Amniotic stem cell (primary cell): ENCODE measurements at places on chromosomes 16 and 17.

- no peak for DNase-seq
Observed at GRCh38 chr16:4556112-4556511, at the start of gene C16orf96. Gene C16orf96 (plus strand): TSS chr16:4556340. CDS start chr16:4556490, 150 bp downstream.

DNA sequence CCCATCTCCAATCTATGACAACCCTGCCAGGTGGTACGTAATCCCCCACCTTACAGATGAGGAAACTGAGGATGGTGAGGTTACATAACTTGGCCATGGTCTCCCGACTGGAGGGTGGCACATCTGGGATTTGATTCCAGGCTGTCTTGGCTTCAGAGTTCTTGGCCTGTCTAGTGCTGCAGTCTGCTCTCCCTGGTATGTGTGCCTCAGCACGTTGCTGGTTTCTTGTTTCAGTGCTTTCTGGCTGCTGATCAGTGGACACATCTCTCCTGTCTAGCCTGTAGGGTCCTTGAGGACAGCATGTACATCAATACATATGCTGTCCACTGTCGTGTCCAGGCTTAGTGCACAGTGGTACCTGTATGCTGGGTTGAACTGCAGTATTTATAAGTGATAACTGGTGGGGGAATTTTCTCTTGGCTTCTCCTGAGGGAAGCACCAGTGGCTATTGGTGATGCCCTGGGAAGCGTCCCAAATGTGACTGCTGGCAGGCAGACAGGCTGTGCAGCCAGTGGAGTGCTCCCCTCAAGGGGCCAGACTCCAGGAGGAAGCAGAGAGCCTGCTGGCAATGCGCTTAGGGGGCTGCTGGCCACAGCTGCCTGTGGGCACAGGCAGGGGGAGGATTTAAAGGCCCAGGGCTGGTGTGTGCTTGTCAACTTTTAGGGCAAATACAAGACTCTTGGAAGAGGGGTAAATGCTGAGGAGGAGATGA, 14.4 kb downstream of the CTRL start:
- no peak for DNase-seq

DNA sequence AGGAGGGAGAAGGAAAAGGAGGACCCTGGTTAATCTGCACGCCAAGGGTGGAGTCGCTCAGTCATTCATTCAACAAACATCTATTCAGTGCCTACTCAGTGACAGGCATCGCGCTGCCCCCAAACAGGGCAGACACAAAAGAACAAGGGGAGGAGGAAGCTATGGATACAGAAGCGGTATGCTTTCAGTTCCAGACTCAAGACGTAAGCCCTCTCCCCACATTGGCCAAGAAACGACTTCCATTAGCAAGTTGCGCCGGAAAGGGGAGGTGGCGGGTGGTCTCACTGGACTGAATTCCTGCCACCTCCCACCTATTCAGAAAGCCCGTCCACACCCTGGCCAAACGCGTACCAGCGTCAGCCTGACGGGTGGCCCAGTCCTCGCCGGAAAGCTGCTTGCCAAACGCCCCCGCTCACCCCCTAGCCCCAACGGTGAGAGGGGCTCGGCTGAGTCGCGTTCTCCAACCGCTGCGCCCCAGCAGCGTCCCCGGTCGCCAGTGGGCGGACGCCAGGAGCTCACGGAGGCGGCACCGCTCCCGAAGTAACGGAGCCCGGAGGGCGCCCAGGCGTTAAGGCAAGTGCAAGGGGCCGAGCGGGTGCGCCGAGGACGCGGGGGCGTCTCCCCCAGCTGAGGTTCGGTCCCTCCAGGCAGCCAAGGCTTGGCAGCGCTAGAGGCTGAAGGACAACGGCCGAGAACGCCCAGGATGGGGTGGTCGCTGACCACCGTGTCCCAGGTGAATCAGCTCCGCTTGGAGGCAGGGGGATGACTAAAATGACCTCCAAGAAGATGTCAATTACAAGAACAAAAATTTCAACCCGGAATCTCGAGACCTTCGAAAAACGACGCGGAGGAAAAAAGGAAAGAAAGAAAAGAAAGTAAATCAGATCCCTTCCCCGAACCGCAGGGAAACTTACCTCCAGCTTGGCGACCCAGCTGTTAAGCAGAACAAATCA, 470.7 kb downstream of the SOX9 start:
- DNase-seq, result no peak

DNA sequence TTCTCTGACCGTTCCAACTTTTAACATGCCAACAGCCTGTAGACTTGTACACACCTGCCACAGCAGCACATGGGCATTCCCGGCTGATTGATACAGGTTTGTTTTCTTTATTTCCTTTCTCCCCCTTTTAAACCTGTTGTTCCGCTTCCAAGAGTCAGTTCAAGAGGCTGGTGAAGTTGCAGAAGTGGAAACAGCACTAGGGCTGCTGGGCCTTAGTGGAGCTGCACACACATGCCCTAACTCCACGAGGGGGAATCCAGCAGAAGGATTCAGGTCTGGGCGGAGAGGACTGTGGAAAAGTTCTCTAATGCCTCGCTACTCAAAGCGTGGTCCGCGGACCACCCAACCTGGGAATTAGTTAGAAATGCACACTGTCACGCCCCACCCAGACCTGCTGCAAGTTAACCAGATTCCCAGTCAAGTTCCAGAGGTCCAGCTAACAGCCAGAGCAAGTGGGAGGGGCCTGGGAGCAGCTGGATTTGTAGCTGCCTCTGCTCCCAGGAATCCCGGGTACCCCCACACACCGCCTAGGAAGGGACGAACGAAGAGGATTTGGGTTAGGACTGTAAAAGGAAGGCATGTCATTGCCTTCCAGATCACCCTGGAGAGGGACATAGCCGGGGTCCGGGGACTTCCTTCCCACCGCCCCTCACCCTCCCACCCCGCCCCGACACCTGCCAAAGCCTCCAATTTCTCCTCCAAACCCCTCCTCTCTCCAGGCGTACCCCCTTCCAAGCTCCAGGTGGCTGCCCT, 542 bp downstream of the SLC39A11 start:
- DNase-seq, result peak; percentile 0

GRCh38 chr17:73753751-73754496, 109.7 kb upstream of the SDK2 start:
- DNase-seq, result no peak

- DNase-seq, result no peak
Observed at GRCh38 chr16:31410082-31410481, 16.9 kb downstream of the ITGAD start.

DNA sequence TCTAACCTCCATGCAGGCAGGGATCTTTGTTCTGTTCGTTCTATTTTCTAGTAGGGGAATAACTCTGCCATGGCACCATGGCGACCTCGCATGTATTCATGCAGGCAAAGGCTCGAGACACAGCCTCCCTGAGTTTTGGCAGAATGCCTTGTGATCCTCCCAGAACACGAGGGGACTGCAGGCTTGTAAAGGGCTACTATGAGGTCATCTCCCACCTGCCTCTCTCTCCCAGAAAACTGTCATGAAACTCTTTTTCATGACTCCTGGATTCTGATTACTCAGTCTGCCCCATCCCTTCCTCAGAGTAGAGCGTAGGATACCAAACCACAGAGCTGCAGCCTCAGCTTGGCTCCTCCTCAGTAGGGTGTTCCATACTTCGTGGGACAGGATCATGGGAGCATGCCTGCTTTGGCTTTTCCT, 64.3 kb downstream of the IGF2BP1 start:
- DNase-seq, result no peak

GRCh38 chr17:60901242-60901641, 223.6 kb downstream of the BCAS3 start:
- no peak for DNase-seq

- DNase-seq, result no peak
Observed at GRCh38 chr17:57401556-57402488, 145.5 kb downstream of the MSI2 start.

- DNase-seq, result no peak
Observed at GRCh38 chr16:80599466-80599865, 58.7 kb downstream of the DYNLRB2 start.

- DNase-seq, result no peak
Observed at GRCh38 chr17:4186357-4186881, 43.4 kb downstream of the CYB5D2 start.

DNA sequence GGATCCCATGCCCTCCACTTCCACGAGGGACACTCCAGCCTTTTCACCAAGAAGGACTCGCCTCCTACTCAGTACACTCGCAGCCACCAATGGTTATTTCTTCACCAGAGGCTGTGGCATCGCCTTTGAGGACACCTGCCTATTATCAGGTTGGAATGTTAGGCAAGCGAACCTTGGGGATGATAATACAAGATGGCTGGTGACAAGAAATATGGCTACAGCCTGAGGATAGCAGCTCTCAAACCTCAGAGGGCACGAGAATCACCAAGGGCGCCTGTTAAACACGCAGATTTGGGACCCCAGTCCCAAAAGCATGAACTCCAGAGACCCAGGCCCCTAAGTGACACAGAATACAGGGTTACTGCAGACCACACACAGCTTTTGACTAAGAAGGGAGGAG, 58.1 kb downstream of the CYTH1 start:
- no peak for DNase-seq

DNA sequence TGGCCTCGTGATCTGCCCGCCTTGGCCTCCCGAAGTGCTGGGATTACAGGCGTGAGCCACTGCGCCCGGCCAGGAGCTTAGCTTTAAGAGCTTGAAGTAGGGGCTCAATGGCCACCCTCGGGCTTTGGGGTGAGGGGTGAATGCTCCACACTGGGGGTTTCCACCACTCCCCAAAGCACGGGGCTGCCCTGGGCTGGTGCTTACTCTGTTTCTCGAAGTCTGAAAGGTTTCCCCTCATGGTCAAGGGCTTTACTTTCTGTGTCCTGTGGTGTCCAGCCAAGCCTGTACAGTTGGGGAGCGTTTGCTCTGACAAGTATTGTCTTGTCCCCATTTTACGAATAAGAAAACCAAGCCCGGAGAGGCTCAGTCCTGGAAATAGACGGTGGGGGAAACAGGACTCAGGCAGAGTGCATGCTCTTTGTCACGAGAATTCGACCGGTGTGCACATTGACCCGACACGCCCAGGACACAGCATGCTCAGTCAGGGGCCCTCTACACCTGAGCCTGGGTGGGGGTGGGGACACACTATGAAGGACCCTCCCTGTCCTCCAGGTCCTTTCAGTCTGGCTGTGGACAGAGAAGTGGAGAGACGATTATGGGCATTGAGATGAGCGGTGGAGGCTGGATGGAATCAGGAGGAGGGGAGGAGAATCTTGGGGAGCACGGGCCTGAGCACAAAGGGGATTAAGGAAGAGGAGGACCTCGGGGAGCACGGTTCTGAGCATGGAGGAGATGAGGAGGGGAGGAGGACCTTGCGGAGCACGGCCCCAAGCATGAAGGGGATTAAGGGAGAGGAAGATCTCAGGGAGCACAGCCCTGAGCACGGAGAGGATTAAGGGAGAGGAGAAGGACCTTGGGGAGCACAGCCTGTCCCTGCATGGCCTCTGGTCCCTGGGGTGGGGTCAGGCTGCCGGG, 7.5 kb downstream of the CD7 start:
- no peak for DNase-seq

GRCh38 chr16:11748404-11749254, 6.0 kb upstream of the TXNDC11 start:
- no peak for DNase-seq

DNA sequence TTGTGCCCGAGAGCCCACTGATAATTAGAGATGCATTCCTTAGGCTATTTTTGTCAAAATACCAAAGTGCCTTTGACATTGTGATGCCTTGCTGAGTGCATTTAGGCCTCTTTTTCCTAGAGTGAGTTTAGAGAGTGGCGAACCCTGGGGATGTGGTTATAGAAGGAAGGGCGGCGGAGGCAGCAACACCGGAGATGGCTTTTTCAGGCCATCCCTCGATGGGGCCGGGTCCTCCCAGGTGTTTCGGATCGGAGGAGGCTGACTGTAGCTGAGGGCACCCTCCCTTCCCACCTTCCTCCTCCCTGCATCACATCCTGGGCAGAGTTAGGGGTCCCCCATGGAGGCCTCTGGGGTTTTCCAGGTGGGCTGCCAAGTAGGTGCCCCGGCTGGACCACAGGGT, 6.6 kb upstream of the SNAI3 start:
- no peak for DNase-seq

DNA sequence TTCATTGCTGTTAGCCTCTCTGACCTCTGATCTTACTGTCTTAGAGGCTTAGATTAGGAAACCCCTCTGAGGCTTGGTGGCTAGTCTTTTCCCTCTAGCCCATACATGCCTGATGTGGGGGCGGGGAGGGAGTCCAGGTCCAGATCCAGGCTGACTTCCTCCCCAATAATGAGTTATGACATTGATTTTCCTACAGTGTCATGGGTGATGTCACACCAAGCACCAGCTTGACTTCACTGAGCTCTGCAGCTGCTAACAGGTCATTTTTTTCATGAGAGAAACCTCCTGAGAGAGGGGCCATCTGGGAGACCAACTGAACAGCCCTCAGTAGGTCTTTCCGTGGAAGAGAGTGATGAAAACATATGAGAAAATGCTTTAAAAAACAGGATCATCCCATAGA, 180.2 kb upstream of the N4BP1 start:
- no peak for DNase-seq

DNA sequence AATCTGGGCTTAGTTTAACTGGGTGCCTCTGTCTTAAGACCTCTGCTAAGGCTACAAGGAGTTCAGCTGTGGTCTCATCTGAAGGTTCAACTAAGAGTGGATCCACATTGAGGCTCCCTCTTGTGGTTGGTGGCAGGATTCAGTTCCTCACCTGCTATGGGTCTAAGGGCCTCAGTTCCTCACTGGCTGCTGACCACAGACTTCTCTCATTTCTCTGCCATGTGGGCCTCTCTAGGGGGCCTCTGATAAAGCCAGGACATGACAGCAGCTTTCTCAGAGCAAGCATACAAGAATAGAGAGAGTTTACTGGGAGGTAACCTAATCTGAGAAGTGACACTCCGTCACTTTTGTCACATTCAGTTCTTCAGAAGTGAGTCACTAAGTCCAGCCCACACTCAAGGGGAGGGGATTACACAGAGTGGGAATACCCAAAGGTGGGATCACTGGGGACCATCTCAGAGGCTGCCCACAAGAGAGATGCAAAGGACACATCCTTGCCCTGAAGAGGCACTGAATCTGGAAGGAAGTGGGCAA, 19.2 kb upstream of the ABAT start:
- no peak for DNase-seq

DNA sequence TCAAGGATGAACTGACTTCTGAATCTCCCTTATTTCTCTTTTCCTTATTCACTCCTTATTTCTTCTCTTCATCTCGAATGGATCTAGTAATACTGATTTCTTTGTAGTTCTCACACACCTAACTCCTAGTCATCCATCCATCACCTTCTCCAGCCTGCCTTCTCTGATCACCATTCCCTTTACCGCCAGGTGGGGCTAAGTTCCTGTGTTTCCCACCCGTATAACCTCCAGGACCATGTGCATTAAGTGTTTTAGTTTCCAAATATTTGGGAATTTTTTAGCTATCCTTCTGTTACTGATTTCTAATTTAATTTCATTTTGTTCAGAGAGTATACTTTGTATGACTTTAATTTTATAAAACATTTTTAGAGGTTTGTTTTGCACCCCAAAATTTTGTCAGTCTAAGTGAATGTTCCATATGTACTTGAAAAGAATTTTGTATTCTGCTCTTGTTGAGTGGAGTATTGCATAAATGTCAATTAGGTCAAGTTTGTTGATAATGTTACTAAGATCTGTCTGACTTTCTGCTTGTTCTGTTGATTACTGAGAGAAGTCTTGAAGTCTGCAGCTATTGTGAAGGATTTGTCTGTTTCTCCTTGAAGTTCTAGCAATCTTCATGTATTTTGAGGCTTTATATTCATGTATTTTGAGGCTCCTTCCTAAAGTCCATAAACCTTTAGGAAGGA, 8.8 kb downstream of the BPTF start:
- no peak for DNase-seq

- no peak for DNase-seq
Observed at GRCh38 chr17:40564195-40564882, 933 bp downstream of the CCR7 start.

- DNase-seq, result no peak
Observed at GRCh38 chr16:56988161-56988947, 1.0 kb upstream of the NLRC5 start.
